ENCODE measurements at places on chromosomes 3 and 15.

DNA sequence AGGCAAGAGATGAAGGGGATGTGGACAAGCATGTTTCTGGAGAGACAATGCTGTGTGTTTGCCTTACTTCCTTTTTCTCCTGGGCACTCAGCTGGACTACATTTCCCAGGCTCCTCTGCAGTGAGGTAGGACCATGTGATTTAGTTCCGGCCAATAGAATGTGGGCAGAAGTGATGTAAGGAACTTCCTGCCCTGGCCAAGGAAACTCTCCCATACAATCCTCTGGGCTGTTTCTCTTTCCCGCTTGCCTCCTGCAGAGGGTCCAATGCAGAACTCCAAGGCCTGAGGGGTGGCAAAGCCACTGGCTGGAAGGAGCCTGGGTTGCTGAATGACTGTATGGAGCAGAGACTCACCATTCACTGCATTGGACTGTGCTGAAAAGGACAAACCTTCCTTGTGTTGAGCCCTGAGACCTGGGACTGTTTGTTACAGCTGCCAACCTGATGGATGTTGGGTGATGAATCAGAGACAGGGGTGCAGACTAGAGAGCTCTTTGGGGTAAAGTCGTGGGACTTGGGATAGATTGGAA lies 82.7 kb upstream of the SLC6A6 start:
- DNase-seq: no peak

GRCh38 chr15:34239151-34239808 lies 14.5 kb downstream of the EMC4 start:
- no peak for DNase-seq

DNA sequence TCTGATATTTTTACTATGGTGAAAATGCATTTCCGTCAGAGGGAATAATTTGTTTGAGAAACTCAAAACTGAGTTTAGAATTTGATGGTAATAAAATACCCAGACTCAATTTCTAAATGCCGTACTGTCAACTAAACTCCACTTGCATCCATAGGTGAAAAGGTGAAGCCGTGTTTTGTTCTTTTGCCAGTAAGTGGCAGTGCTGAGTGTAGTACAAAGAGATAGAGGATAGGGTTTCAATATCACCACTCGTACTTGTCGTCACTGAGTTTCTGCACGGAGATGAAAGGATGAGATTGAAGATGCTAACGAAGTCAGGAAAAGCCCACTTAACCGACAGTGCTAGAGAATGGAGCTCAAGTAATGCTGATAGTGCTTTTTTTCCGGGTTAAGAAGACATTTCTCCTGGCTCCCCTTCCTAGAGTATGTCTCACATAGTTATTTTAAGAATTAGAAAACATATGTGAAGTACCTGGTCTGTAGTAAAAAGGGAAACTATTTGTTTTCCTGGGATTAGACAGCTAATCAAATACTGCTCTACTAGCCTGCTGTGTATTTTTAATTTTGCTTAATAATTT lies 345.1 kb downstream of the IL5RA start:
- DNase-seq: no peak

DNA sequence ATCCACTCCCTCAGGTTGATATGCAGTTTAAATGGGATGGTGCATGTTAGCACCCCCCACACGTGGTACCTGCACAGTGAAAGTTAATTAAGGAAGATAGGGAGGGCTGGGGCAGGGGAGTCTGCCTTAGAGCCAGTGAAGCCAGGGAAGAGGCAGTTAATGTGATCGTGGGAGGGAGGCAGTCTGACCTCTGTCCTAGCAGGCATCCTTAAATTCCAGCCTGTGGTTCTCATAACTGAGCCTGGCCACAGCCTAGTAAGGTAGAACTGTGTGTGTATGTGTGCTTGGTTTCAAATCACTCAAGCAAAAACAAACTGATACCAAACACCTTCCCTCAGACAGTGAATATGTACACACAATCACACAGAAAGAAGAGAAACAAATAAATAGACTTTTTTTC lies 319.1 kb upstream of the TLE3 start:
- no peak for DNase-seq

DNA sequence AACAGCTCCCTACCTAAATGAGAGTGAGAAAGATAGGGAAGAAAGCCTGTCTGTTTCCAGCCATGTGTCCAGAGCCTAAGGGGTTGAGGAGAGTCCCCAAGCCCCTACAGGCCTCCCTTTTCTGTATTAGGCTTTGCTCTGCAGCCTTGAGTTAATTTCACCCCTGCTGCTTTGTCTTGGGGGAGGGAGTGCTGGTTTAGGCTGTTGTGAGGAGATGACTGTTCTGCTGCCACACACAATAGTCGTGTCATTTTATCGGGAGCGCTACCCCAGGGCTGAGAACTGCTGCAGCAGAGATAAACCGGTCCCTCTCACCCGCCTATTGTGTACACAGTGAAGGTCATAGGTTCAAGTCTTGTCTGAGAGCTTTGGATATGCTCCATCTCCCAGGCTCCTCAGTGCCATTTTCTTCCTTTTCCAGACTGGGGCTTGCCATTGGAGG lies 1.4 kb downstream of the ZNF609 start:
- DNase-seq: no peak

DNA sequence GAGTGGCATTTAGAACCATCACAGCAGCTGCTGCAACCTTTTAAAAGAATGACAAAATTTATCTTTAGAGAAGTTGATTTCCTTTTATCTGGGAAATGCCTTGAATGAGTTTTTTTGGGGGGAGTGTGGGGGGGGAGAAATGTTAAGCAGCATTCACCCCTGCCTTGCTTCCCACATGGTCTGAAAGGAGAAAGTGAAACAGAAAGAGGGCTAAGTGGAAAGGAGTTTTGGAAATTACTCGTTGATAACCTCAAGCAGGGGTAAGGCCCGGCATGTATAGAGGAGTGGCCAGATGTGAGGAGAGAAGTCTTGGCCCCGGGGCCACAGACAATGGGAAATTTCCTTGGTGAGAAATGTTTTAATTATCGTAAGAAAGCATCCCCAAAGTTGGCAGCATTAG lies 23.5 kb downstream of the B3GALNT1 start:
- DNase-seq: no peak

GRCh38 chr15:52677593-52678467 lies 1.4 kb downstream of the ATOSA start:
- peak; percentile 82 for DNase-seq
